Mucosa of descending colon (tissue), 3 donors: ENCODE measurements at places on chromosomes 7 and 10.

DNA sequence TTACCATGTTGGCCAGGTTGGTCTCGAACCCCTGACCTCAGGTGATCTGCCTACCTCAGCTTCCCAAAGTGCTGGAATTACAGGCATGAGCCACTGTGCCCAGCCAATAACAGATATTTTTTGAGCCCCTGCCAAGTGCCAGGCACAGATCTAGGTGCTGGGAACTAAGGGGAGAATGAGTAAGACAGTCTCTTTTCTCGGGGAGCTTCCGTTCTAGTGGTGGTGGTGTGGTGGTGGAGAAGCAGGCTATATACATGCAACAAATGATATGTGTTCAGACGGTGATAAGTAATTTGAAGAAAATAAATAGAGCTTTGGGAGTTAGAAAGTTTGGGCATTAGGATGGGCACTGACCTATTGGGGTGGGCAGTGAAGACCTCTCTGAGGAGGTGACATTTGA is 76.7 kb upstream of the VKORC1L1 start:
- DNase-seq, result no peak

DNA sequence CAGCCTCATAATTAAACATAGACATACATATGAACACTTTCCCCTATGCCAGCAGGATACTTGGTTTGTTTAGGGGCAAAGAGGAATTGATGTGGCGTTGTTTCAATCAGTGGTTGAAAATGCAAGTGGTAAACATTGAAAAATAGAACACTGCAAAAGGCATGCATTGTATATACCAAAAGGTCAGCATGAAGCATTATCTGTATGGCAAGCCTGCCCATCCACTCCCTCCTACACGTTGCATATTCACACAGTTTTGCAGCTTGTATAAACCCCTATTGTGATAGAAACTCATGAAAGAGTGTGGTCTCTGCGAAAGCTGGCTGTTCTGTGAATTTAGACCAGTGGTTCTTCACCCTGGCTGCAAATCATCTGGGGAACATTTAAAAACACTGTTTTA is 17.1 kb downstream of the CAV1 start:
- no peak for DNase-seq

GRCh38 chr7:36735172-36735571 is 10.9 kb upstream of the AOAH start:
- DNase-seq, result no peak

GRCh38 chr7:2438186-2438585 is 34.8 kb downstream of the CHST12 start:
- no peak for DNase-seq

- DNase-seq, result no peak
Observed at GRCh38 chr7:40232242-40232893, 97.6 kb downstream of the SUGCT start.

DNA sequence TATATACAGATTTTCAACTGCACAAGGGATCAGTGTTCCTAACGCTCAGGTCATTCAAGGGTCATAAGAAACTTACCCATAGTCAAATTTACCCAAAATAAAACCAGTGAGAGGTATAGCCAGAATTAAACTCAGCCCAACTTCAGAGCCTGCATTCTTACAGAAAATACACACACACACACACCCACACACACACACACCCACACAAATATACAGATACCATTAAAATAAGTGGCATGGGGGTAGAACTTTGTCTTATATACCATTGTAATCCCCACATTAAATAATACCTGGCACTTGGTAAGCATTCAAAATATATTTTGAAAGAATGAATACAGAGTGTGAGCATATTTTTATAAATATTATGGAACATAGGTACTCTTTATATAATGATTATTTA is 93.8 kb downstream of the CHCHD3 start:
- DNase-seq, result no peak
